ENCODE measurements at places on chromosomes 3 and 15.

GRCh38 chr3:129605203-129605921, 1.1 kb downstream of the PLXND1 start:
- no peak for DNase-seq

GRCh38 chr3:89332793-89333192, 225.4 kb downstream of the EPHA3 start:
- no peak for DNase-seq

DNA sequence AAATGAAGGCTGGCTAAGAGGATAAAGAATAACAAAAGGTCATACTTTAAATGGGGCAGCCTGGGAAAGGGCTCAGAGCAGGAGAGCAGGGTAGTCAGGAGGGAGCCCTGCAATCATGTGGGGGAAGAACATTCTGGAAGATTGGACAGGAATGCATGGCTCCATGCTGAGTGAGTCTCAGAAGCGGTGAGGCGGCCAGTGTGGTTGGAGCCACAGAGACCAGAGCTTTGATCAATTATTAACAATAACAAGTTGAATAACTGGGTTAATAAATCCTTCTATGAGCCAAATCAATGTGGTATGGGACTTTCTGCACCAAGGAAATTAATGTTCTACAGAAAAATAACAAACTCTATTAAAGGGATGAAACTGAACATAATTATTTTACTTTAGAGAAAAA, 57.9 kb upstream of the DCUN1D1 start:
- no peak for DNase-seq

DNA sequence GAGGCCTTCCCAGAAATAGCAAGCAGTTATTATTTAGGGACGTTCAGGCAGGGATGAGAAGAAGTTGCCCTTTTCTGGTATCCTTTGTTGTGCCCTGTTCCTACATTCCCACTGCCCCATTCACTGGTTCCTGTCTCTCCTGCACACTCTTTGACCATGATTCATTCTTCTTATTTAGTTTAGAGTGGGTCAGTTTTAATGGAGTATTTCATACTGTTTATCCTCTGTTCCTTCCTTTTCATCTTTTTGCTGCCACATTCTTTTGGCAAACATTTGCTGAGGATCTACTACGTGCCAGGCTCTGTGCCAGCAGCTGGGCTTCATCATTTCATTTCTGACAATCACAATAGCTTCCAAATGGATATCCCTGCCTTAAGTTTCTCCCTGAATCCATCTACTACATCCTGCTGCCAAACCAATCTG, 11.8 kb upstream of the EID1 start:
- no peak for DNase-seq

DNA sequence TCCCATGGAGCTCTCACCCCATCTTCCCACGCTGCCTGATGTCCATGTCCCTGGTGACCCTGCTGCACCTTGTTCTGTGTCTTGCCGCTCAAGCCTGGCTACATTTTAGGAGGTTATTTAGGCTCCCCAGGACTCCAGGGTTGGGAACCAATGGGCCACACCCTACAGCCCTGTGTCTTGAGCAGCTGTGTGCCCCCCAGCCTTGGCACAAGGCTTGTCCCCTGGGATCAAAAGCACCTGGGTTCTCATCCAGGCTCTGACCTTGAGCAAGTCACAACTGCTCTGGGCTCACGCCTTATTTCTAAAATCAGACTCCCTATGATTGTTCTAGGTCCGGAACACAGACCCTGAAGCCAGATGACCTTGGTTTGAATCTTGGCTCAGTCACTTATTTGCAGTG, 14.1 kb downstream of the SPSB4 start:
- DNase-seq: no peak
